ENCODE measurements at places on chromosomes 3 and 15.

DNA sequence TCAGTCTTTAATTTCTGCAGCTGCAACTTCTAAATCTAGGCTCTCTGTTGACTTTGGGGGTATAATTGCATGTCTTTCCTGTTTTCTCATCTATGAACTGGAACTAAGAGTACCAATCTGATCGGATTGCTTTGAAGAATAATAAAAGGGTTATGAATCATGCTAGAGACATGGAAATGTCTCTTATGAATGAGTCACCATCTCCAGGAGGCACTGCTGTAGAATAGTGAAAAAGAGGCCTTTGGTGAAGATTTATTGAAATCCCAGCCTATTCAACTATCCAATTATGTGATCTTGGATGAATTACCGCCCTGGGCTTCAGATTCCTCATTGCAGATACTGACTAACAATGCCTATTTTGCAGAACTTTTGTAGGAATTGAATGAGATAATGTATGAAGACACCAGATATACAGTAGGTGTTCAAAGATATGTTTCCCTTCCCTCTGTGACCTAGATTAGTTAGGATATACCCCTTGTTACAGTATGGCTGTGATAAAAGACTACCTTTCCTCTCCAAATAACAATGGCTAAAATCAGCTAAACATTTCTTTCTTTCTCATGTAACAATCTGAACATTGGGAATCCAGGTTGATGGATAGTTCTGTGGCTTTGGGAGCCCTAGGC is 11.5 kb upstream of the CMTM8 start:
- no peak overlapping the region for H3K27ac ChIP-seq
- no peaks in the 10 kb centered on the region for H3K4me1 ChIP-seq
- H3K27me3 ChIP-seq: peaks cover 2% of the 10 kb centered on the region
- no peak for DNase-seq
- no peaks in the 10 kb centered on the region for H3K36me3 ChIP-seq

GRCh38 chr3:35790764-35791163 is 151.4 kb downstream of the ARPP21 start:
- H3K27me3 ChIP-seq: no peaks in the 10 kb centered on the region
- no peaks in the 10 kb centered on the region for H3K36me3 ChIP-seq
- DNase-seq: no peak

GRCh38 chr3:70242297-70242882 is 70.0 kb downstream of the MDFIC2 start:
- H3K4me1 ChIP-seq: no peaks in the 10 kb centered on the region
- H3K4me3 ChIP-seq: no peak overlapping the region
- no peaks in the 10 kb centered on the region for H3K36me3 ChIP-seq

- H3K27me3 ChIP-seq: no peaks in the 10 kb centered on the region
- H3K4me3 ChIP-seq: no peak overlapping the region
- no peak overlapping the region for H3K27ac ChIP-seq
- no peak for DNase-seq
- H3K36me3 ChIP-seq: no peaks in the 10 kb centered on the region
These were observed 7.7 kb upstream of the OXSR1 start for GRCh38 chr3:38157595-38157994.

- peak; percentile 30 for DNase-seq
- peaks cover 23% of the 10 kb centered on the region for H3K4me1 ChIP-seq
- H3K4me3 ChIP-seq: peak overlapping the region; percentile 61
- H3K27ac ChIP-seq: no peak overlapping the region
- no peaks in the 10 kb centered on the region for H3K27me3 ChIP-seq
- H3K36me3 ChIP-seq: peaks cover 13% of the 10 kb centered on the region
These were observed 31.6 kb downstream of the CBLB start for GRCh38 chr3:105837143-105837740.

GRCh38 chr15:58260725-58261267 is 122.6 kb downstream of the AQP9 start:
- H3K4me1 ChIP-seq: peaks cover 9% of the 10 kb centered on the region
- no peak for DNase-seq
- no peak overlapping the region for H3K4me3 ChIP-seq

DNA sequence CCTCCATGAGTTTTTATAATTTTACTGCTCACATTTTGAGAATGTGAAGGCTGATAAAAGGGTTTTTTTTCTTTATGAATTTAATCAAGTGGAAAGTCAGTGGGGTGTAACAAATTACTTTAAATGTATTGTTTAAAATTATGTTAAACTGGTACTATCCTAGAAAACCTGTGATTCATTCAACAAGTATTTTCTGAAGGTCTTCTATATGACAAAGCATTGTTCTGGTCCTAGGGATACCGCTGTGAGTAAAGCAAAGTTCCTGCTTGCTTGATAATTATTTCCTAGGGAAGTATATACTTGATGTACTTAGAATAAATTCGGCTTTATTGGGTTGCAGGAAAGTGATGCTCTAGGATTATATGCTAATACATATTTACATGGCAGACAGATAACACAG is 152.8 kb upstream of the GOLGA6L4 start:
- H3K36me3 ChIP-seq: no peaks in the 10 kb centered on the region
- H3K27ac ChIP-seq: no peak overlapping the region
- no peak for DNase-seq
- H3K4me3 ChIP-seq: no peak overlapping the region
- H3K27me3 ChIP-seq: peaks cover 20% of the 10 kb centered on the region

- H3K27me3 ChIP-seq: peaks cover 7% of the 10 kb centered on the region
- no peak overlapping the region for H3K27ac ChIP-seq
- no peak for DNase-seq
- H3K4me3 ChIP-seq: no peak overlapping the region
These were observed 270.5 kb downstream of the MBNL1 start for GRCh38 chr3:152539191-152539764.

DNA sequence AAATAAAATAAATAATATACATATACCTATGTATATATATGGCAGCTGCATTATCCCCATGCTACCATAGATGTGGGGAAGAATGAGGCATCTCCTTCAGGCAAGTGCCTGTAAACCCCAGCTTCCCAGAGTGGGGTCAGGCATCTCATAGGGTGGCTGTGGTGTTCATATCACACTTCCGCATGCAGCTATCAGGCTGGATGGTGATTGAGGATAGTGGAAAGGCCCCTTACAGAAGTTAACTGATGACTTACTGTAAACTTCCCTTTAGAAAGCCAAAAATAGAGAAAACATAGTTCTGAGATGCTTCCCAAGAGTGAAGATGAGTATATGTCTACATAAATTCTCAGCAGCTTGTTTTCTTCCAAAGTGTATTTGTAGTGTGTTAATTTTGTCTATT is 3.5 kb upstream of the PP2D1 start:
- H3K36me3 ChIP-seq: no peaks in the 10 kb centered on the region
- H3K27ac ChIP-seq: no peak overlapping the region
- H3K4me3 ChIP-seq: no peak overlapping the region
- H3K27me3 ChIP-seq: no peaks in the 10 kb centered on the region

DNA sequence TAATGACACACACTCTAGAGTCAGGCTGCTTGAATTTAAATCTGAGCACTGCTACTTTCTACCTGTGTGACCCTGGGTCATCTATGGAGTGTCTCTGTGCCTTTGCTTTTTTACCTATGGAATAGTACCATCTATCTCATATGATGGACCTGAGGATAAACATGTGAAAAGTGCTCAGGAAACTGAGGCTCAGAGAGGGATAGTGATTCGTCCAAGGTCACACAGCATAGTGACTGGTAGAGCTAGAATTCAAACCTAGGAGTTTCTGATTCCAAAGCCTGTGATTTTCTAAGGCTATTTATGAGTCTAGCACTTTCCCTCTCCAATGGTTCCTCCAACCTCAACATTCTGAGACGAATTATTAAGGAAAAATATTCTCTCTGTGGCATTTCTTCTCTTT is 32.0 kb upstream of the RAF1 start:
- DNase-seq: no peak
- H3K27ac ChIP-seq: no peak overlapping the region
- no peak overlapping the region for H3K4me3 ChIP-seq
- no peaks in the 10 kb centered on the region for H3K4me1 ChIP-seq
- no peaks in the 10 kb centered on the region for H3K27me3 ChIP-seq

DNA sequence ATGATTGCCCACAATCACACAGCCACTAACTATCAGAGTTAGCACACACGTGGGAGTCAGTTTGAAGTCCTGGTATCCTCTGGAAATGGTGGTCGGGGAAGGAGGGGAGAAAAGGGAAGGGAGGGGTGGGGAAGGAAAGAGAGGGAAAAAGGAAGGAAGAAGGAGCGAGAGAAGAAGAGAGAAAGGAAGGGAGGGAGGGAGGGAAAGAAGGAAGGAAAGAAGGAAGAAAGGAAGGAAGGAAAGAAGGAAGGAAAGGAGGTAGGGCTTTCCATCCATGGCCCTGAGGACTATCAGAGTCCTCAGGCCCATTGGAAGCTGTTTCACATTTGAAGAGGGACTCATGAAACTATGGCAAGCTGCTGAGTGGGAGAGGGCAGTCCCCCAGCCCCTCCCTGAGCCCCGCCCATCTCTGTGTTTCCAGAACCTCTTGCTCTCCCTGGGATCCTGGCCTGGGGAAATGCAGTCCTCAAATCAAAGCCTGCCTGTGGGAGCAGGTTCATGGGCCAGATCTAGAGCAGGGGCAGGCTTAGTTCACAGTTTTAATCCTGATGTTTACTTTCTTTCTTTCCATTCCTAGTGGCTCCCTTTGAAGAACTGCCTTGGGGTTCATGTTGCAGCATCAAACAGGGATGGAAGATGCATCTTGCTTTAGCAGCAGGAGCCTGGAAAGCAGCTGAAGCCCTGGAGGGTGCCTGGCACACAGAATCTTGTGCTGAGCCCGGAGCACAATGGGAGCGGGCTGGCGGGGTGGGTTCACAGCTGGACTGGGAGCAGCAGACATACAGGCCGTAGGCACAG is 66.1 kb upstream of the GLCE start:
- H3K27ac ChIP-seq: no peak overlapping the region
- no peaks in the 10 kb centered on the region for H3K27me3 ChIP-seq
- no peaks in the 10 kb centered on the region for H3K36me3 ChIP-seq
- DNase-seq: no peak
- H3K4me1 ChIP-seq: no peaks in the 10 kb centered on the region

- no peaks in the 10 kb centered on the region for H3K36me3 ChIP-seq
- H3K27me3 ChIP-seq: no peaks in the 10 kb centered on the region
- peak overlapping the region; percentile 68 for H3K27ac ChIP-seq
- H3K4me1 ChIP-seq: peaks cover 53% of the 10 kb centered on the region
- peak; percentile 76 for DNase-seq
- H3K4me3 ChIP-seq: peak overlapping the region; percentile 44
These were observed 1.4 kb downstream of the LOXL1 start for GRCh38 chr15:73927476-73928240.

- H3K27me3 ChIP-seq: no peaks in the 10 kb centered on the region
- H3K4me3 ChIP-seq: no peak overlapping the region
- H3K27ac ChIP-seq: no peak overlapping the region
- peaks cover 13% of the 10 kb centered on the region for H3K36me3 ChIP-seq
These were observed 5.5 kb downstream of the ZNF35 start for GRCh38 chr3:44654039-44654438.

DNA sequence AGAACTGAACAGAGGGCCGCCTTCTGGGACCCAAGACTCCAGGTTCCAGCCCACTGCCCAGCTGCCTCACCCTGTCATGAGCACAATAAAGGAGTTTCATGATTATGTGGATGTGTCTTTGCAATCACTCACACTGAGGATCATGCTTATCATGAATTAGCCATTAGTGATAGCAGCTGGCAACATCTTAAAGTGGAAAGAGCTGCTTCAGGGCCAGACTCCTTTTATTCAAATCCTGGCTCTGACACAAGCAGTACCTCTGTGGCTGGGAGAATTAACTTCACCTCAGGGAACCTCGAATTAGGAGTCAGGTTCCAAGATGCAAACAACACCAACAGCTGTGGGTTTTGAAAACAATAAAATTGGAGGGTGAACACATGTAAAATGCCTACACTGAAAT is 6.6 kb upstream of the SCAP start:
- H3K36me3 ChIP-seq: no peaks in the 10 kb centered on the region
- no peak for DNase-seq
- H3K4me1 ChIP-seq: no peaks in the 10 kb centered on the region

DNA sequence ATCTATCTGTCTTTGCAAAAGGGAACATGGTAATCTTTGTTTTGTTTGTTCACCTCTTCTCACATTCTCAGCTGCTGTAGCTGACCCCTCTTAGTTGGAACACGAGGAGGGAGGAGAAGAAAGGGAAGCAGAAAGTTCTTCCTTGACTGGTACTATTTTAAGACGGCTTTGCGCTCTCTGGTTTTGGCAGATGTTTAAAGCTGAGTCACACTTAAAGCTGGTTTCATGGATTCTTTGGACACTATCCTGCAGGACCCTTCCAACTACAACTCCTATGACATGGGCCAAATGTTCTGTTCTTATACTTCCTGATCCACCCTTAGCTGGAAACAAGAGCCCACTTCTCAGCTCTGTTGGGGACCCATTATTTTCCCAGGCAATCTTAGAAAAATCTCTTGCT is 40.6 kb upstream of the FXR1 start:
- no peak overlapping the region for H3K27ac ChIP-seq
- no peak overlapping the region for H3K4me3 ChIP-seq
- peaks cover 2% of the 10 kb centered on the region for H3K27me3 ChIP-seq
- no peaks in the 10 kb centered on the region for H3K36me3 ChIP-seq

DNA sequence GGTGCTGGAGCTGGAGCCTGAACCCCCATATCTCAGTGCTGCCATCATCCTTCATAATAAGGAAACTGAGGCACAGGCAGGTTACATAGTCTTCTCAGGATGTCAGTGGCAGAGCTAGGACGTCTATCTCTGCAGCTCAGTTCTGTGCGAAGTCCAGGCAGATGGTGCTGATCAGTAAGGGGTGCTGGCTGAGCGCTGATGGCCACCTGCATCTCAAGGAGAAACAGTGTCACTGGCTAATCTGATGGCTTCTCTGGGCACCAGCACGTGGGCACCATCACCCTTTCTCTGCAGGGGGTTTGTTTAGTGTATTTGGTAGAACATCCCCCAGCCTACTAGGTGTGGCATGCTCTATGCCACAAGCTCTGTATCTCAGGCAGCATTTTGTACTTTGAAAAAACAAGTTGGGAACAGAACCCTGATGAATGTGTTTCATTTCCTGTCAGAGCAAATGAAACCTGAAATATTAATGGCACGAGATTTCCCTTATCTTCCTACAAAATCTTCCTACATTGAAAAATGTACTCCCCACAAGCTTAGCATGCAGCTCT is 35.1 kb downstream of the APBA2 start:
- H3K36me3 ChIP-seq: peaks cover 3% of the 10 kb centered on the region
- no peak for DNase-seq
- H3K4me3 ChIP-seq: no peak overlapping the region
- no peaks in the 10 kb centered on the region for H3K4me1 ChIP-seq
- H3K27me3 ChIP-seq: no peaks in the 10 kb centered on the region
- H3K27ac ChIP-seq: no peak overlapping the region

DNA sequence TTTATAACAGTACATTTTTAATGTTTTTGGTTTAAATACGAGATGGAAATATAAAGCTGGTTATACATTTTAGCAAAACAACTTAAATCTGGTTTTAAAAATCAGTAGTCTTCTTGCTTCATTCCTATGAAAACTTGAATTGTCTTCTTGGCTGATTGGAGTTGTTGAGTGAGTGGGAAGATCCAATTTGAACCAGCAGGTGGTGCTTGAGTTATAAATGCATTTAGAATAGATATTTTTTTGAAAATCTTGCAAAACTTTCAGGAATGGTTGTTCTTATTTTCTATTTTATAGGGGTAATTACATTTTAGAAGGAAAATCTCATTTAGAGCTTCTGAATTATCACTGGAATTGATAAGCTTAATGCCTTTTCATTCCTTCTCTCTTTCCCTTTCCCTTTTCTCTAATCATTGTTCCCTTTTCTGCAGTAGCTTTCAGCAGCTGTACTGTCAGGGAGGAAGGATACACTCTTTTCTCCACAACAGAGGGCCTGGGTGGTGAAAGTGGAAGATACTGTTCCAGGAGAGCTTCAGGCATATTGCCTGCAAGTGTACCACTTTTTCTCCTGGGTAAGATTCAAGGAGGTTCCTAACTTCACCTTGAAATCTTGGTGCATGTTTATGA is 335.6 kb downstream of the NLGN1 start:
- no peak overlapping the region for H3K27ac ChIP-seq
- H3K27me3 ChIP-seq: no peaks in the 10 kb centered on the region
- H3K4me1 ChIP-seq: no peaks in the 10 kb centered on the region
- DNase-seq: no peak
